ELR (cell line): ENCODE measurements at places on chromosomes 16 and 17.

DNA sequence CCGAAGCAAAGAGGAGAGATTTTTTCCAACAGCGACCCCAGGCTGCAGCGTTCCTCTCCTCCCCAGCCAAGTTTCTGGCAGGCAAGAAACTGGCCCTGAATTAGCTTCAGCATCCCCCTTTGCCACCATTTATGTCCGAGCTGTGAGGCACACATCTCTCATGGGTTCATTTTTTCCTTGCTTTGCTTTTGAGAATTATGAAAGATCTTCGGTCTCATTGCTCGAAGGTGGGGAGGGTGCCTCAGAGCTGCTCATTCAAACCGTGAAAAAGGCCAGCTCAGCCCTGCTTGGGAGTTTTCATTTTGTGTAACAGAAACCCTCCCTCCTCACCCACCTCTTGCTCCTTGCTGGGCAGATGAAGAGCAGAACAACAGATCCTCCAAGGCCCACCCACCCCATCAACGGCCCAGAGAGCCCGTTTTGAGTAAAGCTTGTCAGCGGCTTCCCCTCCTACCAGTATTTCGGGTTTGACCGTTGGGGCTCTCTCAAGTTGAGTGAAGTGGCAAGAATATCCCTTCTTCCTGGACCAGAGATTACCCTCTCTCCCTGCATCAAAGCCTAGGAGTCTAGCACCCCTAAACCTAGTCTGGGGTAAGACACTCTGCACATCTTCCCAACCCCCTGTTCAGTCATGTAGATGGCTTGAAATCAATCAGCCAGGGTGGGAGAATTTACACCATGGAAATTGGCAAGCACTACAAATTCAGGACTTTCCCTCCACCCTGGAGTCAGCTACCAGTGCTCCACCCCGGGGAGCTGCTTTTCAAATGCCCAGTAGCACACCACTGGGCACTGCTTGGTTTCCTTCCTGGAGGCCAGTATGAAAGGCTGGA, 1.8 kb downstream of the CCR7 start:
- no peak for DNase-seq

DNA sequence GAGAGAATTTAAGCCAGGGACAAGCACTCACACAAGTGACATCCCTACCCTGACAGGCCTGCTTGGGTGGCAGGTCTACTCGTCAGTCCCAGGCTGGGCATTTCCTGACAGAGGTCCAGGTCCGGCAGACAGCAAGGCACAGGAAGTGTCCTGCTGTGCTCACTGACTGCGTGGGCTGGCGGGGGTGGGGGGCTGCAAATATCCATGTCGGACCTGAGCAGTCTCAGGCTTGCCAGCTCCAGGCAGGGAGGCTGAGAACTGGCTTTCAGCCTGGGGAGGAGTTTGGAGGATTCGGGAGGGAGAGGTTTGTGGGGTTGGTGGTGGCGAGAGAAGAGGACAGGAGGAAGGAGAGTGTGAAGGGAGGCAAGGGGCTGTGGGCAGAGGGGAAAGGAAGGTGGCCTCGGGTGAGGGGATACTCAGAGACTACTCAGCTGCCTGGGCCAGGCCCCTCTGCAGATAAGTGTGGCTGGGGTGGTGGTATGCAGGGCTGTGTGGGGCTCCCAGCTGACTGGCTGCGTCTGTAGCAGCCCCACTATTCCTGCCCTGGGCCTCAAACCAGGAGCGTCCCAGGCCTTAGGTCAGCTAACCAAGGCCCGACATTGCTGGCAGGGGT, 7.8 kb downstream of the HIC1 start:
- DNase-seq: no peak

DNA sequence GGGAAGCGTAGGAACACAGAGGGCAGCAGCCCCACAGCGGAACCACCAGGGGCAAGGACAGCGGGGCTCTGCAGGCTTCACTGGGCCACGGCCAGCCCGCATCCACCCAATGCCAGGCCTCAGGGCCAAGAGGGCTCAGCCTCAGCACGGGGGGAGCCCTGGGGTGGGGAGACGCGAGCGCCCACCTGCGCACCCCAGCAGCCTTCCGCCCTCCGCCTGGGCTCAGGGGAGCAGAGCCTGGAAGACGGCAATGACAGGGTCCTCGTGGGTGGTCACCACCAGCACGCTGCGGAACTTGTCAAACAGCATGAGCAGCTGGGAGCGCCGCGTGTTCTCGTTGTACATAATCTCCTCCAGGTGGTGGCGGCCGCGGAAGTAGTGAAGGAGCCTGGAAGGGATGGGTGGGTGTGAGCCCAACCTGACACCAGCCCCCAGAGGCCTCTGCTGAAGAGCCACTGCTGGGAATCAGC, 8.5 kb downstream of the MPG start:
- DNase-seq: no peak

DNA sequence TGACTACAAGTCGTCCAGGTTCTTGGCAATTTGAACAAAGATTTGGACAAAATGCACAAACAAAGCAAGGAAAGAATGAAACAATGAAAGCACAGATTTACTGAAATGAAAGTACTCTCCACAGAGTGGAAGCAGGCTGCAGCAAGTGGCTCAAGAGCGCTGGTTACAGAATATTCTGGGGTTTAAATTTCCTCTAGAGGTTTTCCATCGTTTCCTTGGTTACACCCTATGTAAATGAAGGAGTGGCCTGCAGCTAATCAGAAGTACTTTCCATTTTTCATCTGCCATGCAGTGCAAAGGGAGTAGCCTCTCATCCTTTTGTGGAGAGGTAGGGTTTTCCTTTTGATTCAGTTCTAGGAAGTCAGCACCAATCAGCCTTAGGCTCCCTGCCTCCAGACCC, 11.8 kb downstream of the STXBP4 start:
- DNase-seq: no peak

DNA sequence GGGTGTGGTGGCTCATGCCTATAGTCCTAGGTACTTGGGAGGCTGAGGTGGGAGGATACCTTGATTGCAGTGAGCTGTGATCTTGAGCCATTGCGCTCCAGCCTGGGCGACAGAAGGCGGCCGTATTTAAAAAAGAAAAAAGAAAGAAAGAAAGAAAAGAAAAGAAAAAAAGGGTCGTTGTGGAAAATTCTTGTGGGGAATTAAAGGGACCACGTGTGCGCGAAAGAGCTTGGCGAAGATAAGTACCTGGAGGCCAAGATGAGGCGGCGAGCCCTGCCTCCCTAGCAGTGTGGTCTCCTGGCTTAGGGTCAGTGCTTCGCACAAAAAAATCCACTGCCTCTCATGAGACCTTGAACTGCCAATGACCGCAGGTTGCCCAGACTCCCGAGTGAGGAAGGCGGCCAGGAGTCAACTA, 728 bp upstream of the NMT1 start:
- no peak for DNase-seq

DNA sequence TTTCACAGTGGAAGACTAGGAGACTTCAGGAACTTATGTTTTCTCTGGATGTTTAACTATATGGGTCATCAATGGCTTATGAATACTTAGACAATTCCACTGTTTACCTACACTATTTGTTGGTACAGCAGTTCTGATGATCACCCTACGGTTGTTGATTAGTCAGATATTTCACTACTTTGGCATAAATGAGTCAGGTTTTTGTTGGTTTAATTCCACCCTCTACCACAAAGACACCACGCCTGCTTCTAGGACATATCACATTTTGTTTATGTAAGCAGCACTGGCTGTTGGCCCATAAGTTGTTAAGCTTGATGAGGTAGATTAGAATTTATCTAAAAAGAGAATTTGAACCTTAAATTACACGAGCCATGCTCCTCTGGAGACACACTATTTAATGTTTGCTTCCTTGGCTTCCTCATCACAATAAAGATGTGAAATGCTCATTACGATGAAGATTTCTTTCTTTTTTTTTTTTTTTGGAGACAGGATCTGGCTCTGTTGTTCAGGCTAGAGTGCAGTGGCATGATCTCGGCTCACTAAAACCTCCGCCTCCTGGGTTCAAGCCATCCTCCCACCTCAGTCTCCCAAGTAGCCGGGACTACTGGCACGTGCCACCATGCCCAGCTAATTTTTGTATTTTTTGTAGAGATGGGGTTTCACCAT, 4.3 kb downstream of the GDE1 start:
- DNase-seq: peak; percentile 78

DNA sequence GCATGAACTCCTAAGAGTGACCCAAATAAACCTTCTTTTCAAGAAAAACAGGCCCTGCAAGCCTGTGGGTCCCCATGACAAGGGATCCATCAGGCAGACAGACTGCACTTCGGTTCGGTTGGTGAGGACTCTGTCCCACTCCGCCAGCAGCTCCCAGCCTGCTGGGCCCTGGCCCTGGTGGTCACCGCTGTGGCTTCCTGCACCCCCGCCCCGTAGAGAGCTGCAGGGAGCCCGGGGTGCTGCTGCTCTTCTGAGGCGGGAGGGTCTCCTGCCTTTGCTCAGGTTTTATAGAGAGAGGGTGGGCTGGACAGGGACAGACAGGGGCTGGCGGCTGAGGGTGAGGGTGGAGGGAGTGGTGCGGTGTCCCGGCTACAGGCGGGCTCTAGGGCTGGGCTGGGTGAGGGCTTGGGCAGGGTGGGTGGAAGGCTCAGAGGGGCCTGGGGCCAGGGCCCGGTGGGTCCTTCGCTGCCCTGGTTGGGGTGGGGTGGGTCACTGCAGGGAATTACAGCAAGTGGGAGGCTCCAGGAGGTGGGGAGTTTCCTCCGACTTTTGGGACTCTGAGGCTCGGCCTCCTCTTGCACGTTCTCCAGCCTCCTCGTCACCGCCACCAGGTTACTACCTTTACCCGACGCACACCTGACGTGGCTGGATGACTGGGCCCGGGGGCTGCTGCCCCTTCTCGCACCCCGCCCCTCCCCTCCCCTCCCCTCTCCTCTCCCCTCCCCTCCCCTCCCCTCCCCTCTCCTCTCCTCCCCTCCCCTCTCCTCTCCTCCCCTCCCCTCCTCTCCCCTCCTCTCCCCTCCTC, 90.2 kb upstream of the CBX4 start:
- no peak for DNase-seq

- DNase-seq: no peak
Observed at GRCh38 chr17:63819585-63820537, 7.4 kb upstream of the PSMC5 start.

DNA sequence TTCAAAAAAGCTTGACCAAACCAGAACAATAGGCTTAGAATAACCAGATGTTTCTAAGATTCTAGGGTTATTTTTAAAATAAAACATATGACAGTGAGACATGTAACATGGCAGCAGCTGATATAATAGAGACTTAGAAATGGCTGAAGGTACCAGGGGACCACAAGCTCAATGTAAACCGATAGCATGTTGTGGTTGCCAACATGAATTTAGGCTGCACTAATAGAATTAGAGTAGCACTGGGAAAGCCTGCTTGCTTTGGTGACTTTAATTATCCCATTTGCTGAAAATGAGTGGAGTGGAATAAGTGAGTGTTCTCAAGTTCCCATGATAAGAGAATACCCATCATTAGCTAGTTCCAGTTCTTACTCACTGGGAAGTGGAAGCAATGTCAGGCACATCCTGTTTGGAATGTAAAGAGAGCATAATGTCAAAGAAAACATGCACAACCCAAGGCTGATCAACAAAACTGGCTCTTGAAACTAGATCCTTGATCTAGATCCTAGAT, 621.2 kb upstream of the CDH5 start:
- DNase-seq: no peak

- peak; percentile 99 for DNase-seq
Observed at GRCh38 chr17:4678448-4679026, 25.4 kb downstream of the PELP1 start.

DNA sequence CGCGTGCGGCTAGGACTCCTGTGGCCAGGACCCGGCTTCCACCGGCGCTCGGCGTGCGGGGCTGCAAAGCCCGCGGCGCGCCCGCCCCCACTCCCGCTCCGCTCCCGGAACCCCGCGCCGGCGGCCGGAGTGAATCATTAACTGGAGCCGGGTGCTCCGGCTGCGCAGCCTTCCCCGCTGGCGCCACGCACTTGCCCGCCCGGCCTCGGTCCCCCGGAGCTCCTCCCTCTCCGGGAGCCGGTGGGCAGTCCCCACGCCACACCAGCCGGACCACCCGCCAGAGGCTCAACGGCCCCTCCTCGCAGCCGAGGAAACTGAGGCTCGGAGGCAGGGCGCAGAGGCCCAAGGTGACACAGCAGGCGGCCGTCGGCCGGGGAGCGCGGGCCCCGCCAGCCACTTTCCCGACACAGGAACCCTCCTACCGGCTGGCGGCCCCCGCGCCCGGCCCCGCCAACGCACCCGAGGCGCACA, 580 bp downstream of the BCAR1 start:
- peak; percentile 67 for DNase-seq

- no peak for DNase-seq
Observed at GRCh38 chr17:21397341-21398190, 21.4 kb downstream of the KCNJ12 start.
